ENCODE measurements at places on chromosomes 5 and 9.

DNA sequence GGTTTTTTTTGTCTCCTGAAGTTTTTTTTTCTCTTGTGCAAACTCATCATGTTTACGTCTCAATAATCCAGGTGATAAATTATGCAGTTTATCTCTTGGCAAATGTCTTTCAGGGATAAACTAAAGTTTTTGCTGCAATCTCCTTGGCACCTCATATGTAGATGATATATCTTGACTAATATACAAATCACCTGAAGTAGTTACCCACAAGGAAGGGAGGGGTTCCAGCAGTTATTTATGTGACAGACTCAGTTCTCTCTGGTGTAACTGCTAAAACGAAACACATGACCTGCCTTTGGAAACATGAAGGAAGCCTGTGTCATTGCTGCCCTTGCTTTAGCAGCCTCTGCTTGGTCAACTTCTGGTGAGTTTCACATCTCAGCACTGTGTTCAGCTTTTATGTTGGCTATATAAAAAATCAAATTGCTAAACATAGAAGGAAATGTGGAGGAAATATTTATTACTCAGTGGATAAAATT is 39.3 kb upstream of the KIAA1958 start:
- peak; percentile 72 for DNase-seq

DNA sequence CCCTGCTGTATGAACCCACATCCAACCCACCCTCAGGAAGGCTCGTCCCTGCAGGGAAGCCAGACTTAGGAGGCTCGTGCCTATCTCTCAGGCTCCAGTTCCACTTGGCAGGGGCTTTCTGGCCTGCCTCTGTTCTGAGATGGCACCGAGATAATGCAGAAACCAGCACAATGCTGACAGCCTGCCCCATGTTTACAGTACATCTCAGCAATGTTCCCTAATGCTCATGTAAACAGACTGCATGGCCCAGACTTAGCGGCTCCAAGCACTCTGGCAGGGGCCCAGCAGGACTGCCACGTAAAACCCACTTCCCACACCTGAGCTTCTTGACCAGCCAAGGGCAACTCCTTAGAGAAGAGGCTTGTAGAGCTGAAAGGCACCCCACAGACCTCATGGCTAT is 499.5 kb upstream of the BRINP1 start:
- no peak for DNase-seq

- no peak for DNase-seq
Observed at GRCh38 chr5:94192658-94193391, 425.6 kb downstream of the KIAA0825 start.

DNA sequence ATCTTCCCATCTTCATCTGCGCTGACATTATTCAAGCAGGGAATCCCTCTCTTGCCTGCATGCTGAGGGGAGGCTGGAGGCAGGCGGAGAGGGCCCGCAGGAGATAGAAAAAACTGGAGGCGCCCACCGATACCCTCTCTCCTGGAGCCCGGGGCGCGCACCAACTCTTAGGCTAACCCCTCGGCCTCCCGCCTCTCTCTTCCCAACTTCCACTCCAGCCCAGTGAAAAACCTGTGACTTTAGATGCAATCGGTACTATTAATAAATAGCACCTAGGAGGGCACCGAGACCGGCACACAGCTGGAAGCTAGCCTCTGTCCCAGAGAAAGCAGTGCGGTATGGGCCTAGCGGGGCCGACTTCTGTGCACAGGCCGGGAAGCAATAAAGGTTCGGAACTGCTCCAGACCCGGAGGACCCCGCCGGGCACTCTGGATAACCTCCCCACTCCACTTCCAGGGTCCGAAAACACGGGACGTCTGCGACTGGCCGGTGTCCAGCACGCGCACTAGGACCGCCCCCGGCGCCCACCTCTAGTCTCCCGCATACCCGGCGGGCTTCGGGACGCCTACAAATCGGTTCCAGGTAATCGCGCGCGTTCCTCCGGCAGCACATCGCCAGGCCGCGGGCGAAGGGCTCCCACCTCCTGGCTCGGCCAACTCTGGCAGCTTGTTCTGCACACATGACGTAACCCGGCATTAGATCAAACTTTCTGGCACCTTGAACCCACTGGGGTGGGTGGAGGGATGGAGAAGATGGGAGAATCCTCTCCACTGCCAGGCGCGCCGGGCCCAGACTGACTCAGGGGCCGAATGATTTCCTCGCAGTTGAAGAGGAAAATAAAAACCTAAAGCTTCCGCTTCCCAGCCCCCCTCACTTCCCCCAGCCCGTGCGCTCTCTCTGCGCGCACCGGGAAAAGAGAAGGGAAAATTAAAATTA is 1.4 kb downstream of the EFNA5 start:
- peak; percentile 32 for DNase-seq

- peak; percentile 26 for DNase-seq
Observed at GRCh38 chr9:130444565-130445221, at the start of gene ASS1. Gene ASS1 (plus strand): TSS chr9:130444961. CDS start chr9:130452229, 7,268 bp downstream.

DNA sequence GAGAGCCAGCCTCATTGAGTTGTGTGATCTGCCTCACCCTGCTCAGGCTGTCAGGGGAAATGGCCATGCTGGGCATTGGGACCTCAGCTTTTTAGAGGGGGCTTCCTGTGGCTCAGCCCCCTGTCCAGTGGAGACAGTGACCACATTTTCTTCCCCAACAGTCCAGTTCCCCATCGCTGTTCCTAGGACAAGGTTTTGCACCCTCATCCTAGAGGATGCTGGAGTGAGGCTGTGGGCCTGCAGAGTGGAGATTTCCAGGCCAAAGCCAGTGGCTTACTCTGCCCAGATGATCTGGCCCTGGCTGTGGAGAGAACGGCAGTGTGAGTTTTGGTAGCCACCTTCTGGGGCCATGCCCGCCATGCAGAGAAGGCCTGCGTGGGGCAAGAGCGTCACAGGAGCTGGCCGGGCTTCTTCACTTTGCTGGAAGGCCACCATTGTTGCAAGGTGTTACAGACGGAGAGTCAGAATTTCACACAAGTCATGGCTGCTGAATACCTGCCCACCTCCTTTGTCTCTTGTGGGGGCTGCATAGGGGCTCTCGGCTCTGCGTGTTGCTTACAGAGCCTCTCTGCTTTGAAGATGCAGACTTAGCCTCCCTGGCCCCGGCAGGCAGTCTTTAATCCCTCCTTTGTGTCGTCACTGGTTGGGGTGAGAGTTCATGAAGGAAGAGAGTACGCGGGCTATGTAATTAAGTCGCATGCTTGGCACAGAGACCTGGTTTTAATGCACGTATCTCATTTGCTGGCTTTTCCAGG is 35.2 kb upstream of the PITX1 start:
- DNase-seq, result no peak

DNA sequence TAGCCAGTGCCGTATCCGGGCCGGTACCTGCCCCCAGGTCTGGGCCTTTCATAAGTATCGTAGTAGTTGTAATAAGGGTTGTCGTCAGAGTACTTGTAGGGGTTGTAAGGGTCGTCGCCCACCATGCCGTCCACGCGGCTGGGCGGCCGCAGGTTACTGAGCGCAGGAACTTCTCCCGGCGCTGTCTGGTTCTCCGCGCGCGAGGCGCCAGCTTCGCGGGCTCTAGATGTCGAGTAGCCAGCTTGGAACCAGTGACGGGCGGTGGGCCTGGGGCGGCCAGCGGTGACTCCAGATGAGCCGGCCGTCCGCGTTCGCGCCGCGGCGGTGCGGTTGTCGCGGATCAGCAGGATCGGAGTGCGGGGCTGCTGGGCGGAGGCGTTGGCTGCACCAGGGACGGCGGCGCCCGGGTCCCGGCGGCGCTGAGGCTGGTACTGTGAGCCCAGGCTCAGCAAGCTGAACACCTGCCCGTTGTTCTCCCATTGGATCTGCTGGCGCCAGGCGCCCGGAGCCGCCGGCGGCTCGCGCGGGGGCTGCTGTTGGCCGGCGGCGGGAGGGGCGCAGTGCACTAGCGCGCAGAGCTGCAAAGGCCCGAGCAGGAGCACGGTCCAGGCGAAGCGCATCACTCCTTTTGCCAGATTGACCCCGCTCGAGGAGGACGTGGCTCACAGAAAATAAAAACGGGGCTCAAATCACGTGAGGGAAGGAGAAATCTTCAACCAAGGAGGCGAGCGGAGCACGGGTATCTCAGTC is 518 bp downstream of the LOX start:
- DNase-seq, result no peak

DNA sequence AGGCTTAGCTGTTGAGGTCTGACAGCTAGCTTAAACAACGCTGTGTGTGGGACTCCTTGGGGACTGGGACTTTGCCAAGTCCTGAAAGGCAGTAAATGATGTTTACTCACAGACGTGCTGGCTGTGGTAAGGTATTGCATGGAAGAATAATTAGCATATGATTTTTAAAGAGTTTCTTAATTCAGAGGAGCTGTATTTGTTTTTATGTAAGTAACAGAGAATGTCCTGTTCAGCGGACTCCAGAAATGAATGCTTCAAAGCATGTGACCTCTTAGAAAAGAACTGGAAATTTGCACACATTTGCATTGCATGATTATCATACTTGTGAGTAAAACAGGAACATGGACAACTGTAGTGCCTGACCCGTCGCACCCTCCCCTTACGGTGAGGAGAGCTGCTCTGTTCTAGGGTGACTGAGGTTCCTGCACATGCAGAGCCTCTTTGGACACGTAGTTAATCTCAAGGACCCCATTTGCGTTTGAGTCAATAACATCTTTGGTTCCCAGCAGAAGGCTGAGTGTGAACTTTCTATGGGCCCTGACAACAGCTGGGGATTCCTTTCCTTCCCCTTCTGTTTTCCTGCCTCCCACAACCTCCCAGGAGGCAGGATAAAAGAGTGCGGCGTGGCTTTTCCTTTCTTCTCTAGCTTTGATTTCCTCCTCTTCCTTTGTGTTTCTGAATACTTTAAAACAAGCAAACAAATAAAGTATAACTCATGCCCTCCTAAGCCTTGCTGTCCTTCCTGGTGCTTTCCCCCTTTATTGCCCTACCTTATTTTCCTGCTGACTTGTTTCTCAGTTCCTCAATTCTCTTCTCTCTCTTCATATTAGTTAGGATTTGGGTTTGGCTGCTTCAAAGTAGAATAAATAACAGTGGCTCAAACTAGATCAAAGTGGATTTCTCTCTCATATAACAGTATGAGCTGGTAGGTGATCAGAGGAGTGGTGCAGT is 157.2 kb upstream of the CD180 start:
- peak; percentile 40 for DNase-seq

GRCh38 chr5:35903631-35904203 is 34.7 kb downstream of the CAPSL start:
- DNase-seq, result no peak

DNA sequence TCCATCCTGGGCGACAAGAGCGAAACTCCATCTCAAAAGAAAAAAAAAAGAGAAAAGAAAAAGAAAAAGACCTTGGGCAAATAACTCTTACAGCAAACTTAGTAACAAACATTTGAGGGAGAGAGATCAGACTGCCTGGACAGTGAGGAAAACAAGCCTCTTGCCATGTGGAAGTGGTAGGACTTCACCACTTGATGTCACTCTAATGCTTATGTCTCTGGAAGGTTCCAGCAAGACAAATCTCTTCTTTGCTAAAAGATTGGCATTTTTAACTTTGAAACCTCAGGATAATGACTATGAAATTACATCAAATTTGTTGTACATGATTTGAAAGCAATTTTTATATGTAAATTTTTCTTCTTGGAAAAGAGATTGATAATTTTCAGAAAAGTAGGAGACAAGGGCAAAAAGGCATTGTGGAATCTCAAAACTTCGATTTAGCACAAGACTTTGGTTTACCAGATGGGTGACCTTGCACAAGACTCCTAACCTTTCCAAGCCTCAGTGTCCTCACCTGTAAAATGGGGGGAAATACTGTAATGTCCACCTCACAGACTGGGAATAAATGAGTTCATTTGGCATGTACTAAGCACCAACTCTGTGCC is 5.4 kb downstream of the ACTL7B start:
- no peak for DNase-seq

GRCh38 chr9:92634712-92635605 is 35.0 kb downstream of the IPPK start:
- peak; percentile 56 for DNase-seq

DNA sequence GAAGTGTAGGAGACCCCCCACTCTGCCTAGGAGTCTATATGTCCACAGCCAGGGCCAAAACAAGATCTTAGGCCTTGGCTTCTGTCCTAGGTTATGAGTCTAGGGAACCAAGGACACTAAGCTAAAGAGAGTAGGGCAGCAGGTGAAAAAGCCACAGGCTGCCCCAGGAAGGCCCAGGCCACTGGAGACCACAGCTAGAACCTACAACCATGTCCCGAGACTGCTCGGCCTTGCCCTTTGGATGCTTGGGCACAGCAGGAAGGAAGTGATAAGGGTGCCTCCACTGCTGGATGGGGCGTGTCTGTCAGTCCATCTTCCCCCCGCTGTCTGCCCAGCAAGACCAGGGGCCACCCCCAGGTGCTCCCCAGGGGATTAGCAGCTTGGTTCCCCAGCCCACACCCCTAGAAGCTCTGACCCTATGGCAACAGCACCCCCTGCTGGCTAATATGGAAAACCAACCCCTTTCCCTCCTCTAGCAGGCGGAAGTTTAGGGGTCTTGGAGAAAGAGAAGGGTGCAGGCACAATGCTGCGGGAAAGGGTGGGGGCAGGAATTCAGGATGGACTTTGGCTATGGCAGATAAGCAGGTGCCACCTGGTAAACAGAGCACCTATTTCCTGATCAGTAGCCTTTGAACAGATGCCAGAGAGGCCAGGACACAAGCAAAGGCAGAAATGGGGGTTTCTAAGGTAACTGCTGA is 10.5 kb upstream of the IRF1 start:
- DNase-seq, result peak; percentile 62

- DNase-seq, result no peak
Observed at GRCh38 chr5:11791792-11792191, 112.5 kb downstream of the CTNND2 start.

- DNase-seq, result peak; percentile 83
Observed at GRCh38 chr5:97534166-97534565, 351.1 kb upstream of the RIOK2 start.

DNA sequence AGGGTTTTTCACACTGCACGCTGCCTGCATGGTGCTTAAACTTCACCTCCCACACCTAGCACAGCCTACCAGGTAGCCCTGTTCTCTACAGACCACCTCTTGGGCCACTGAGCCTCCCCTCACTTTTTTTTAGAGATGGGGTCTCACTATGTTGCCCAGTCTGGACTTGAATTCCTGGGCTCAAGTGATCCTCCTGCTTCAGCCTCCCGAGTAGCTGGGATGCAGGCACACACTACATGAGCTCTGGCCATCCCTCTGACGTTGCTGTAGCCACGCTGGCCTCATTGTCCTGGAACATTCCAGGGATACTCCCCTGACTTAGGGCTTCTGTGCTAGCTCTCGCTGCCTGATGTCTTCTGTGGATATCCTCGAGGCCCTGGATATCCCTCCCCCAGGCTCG is 7.2 kb upstream of the CACFD1 start:
- DNase-seq, result no peak

DNA sequence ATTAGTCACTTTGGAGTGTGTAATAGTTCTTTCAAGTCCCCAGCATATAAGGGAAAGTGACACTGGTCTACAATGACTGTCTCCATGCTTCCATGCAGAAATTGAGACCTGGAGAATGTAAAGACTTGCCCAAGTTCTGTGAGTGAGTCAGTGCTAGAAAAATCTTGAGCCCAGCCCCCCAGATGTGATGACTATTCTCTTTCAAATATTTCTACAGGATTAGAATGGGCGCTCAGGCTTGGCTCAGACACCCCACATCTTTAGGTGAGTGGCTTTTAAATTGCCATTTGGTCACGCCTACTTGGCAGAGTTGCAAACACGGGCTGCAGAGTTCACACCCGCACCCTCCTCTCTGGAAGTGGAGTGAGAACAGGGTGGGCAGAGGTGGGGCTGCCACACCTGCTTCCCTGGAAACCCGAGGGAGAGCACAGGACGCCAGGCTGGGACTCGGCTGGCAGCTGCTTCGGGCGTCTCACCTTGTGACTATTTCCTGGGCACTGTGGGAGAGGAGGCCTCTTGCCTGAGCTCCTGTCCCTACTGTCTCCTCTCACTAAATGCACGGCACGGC is 37.6 kb downstream of the ROPN1L start:
- DNase-seq, result peak; percentile 94
